ENCODE measurements at places on chromosomes 7 and 10. TPM values are rescaled to one million over a fixed set of nuclear protein-coding genes. Genes with fewer than 3 reads are reported as not detected.

DNA sequence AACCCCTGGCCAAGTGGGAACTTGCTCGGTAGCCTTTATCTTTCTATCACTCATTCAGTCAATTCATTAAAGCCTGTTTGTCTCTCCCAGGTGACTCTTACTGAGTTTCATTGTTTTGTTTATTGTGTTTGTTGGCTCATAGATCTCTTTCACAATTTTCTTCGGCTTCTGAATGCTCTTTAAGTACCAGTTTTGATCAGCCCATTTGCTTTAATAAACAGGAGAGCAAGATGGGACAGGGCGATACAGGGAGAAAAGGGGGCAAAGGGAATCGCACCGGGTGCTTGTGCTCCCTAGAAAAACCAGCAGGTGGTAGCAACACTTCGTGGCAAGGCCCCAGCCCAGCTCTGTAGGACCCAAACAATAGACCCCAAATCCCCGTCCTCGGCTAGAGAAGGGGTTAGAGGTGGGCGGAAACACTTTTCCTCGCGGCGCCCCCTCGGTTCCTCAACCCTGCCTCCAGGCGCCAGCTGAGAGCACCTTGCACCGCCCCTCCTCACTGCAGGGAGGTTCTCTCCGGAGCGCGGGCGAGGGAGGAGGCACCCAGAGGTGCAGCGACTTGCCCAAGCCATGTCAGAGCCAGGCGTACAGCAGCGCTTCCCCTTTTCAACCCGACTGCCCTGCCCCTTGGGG is 1.0 kb upstream of the EPHB6 start:
- H3K4me3 ChIP-seq, result peak overlapping the region; percentile 92
- peaks cover 3% of the 10 kb centered on the region for H3K4me1 ChIP-seq
- no peaks in the 10 kb centered on the region for H3K36me3 ChIP-seq
- peaks cover 22% of the 10 kb centered on the region for H3K27me3 ChIP-seq
- H3K27ac ChIP-seq, result peak overlapping the region; percentile 47

- no peak overlapping the region for H3K27ac ChIP-seq
- H3K36me3 ChIP-seq, result no peaks in the 10 kb centered on the region
- H3K27me3 ChIP-seq, result no peaks in the 10 kb centered on the region
- DNase-seq, result no peak
Measured at GRCh38 chr10:130863044-130863443, 448.5 kb downstream of the TCERG1L start.

DNA sequence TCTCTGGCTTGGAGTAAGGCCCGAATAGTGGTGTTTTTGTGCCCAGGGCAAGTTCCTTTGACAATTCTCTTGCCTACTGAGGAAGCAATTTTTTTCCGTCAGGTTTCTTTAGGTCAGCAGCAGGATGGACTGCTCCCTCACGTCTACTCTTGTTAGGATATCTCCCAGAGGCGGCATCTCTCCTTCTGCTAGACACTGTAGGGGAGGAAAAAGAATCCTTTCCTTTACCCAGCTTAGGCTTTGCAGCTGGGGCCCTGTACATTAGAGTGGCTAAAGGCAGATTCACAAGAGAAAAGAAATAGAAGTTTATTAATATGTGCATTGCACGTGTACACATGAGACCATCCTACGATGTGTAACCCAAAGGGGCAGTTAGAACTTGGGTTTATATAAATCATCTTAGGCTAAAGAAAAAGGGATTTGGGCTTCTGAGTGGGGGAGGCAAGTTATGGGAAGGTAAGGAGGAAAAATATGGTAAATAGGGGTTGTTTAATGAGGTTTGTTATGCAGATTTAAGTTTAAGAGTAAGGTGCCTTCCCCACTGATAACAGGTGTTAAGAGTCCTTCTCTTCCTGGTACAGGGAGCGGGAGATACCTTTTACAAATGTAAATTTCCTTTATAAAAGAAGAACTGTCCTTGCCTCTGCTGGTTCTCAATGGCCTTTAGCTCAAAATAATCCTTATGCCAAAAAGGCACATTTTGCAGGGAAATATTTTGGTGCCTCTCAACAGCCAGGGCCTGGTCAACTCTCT is 156.4 kb downstream of the AOAH start:
- peaks cover 17% of the 10 kb centered on the region for H3K4me1 ChIP-seq
- no peak for DNase-seq
- no peaks in the 10 kb centered on the region for H3K27me3 ChIP-seq
- no peak overlapping the region for H3K27ac ChIP-seq
- peaks cover 2% of the 10 kb centered on the region for H3K36me3 ChIP-seq
- H3K4me3 ChIP-seq, result no peak overlapping the region

- H3K27me3 ChIP-seq, result peaks cover 7% of the 10 kb centered on the region
- H3K27ac ChIP-seq, result no peak overlapping the region
- H3K4me1 ChIP-seq, result no peaks in the 10 kb centered on the region
- H3K36me3 ChIP-seq, result no peaks in the 10 kb centered on the region
Measured at GRCh38 chr7:105826143-105826542, 50.3 kb downstream of the ATXN7L1 start.

Gene CAV2
- total RNA-seq, result not detected

DNA sequence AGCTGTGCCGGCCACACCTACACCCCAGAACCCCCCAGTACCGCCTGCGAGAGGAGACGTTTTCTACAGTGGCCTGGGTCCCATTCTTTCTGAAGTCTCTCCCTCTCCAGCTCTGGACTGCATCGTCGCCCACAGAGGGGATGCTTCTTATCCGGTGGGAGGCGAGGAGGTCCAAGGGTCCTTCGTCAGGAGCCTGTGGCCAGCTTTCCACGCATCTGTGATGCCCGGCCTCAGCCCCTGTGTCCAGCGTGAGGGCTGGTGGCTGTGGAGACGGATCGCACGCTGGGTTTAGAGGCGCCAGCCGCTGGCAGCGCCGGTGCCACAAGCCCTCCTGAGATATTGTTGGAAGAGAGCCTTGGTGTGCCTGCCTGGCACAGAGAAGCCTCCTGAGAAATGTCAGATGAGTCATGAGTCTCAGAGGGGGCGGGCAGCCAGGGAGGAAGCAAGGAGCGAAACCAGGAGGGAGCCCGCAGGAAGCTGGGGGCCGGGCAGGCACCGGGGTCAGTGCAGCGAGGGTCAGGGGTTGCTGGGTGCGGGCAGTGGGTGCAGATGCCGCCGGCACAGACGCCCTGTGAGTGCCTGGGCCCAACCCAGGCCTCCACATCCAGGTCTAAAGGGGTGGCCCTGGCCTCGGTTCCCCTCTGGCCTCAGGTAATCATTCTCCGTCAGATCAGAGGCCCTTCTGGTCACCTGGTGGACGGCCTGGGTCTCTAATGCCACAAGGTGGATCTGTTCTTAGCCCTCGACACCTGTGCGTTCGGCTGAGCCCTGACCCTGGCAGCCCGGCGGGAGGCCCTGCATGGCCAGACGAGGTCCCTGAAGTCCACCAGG is 86.0 kb upstream of the DIP2C start:
- no peak overlapping the region for H3K4me3 ChIP-seq
- DNase-seq, result no peak
- no peaks in the 10 kb centered on the region for H3K4me1 ChIP-seq
- no peaks in the 10 kb centered on the region for H3K36me3 ChIP-seq
- H3K27me3 ChIP-seq, result no peaks in the 10 kb centered on the region
- H3K27ac ChIP-seq, result no peak overlapping the region

Gene MCU
- total RNA-seq, result 11.3 TPM

DNA sequence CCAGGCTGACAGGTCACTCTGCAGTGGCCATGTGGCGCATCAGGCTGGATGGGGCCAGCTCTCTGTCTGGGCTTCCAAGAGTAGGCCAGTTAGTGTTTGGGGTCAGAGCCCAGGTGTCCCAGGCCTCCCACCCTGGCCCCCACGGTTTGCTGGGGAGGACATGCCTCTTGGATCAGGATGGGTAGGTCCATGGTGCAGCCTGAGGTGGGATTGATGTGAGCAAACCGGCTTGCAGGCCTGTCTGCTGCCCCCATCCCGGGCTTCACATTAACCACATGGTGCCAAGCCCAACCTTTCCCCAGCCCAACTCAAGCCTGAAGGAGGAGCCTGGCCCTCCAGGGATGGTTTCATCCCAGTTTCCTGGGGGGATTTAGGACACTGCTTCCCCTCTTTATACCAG is 39.2 kb downstream of the LDB3 start:
- H3K27ac ChIP-seq, result no peak overlapping the region
- DNase-seq, result no peak
- peaks cover 14% of the 10 kb centered on the region for H3K4me1 ChIP-seq
- no peaks in the 10 kb centered on the region for H3K27me3 ChIP-seq
- H3K4me3 ChIP-seq, result no peak overlapping the region

DNA sequence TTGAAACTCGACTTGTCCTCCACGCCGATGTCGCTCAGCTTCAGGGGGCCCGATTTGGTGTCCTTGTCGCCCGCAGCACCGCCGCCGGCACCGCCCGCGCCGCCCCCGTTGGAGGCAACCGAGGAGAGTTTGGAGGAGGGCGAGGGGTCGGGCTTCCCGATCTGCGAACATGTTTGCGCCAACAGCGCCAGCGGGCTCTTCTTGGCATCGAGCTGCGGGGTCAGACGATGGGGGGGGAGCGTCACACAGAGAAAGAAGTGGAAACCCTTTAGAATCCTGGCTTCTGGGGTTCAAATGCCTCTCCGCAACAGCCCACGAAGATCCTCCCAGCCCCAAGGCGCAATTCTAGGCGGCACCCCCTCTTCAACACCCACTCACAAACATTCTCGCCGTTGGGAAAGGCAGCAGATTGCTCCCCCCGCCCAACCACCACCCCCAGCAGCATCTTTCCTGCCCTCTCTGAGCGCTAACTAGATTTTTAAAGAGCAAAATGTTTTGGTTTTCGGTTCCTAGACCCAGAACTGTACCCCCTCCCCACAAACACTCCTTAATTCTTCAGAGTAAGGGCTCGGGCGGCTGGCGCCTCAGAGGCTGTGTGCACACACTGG is 1.3 kb downstream of the ZNF503 start:
- peak overlapping the region; percentile 67 for H3K4me3 ChIP-seq
- peaks cover 55% of the 10 kb centered on the region for H3K27me3 ChIP-seq
- no peak overlapping the region for H3K27ac ChIP-seq
- peaks cover 34% of the 10 kb centered on the region for H3K4me1 ChIP-seq

DNA sequence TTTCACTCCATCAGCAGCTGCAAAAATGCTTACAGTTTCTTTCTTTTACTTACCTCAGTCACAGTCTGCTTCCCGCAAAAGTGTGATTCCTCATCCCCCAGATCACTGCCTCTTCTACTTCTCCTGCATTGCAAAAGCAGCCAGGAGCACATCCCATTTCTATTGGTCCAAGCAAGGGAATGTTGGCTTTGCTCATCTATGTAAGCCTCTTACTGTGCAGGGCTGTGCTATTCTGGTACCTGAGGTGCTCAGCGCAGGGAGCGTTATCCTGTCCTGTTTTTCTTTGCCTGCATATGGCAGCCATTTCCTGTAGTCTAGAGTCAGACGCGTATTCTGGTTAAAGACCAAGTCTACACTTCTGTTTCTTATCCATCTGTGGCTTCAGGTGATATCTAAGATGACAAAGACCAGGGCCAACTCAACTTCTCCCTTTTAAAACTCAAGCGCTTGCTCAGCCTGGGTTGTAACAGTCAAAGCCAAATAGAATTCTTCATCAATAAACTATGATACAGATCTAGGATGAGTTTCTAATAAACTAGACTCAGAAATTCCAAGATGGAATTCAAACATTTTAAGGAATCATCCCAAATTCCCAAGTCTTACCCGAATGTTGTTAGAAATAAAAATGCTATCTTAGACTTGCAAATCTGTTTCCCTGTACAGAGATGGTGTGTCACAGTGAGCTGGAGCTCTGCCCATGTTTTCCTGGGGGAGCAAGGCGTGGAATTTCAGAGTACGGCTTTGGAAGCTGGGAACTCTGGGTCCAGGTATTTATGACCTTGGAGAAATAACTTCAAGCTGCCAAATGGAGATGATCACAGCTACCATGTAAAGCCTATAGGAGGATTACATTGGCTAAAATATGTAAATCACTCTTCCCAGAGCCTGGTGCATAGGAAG is 6.1 kb upstream of the RBM17 start:
- peaks cover 69% of the 10 kb centered on the region for H3K4me1 ChIP-seq
- H3K36me3 ChIP-seq, result peaks cover 17% of the 10 kb centered on the region
- peak overlapping the region; percentile 86 for H3K27ac ChIP-seq
- peak overlapping the region; percentile 64 for H3K4me3 ChIP-seq
- DNase-seq, result no peak

GRCh38 chr7:78679112-78679876 is 774.2 kb downstream of the MAGI2 start:
- H3K4me3 ChIP-seq, result no peak overlapping the region
- H3K36me3 ChIP-seq, result no peaks in the 10 kb centered on the region
- DNase-seq, result no peak

- H3K27ac ChIP-seq, result no peak overlapping the region
- H3K4me3 ChIP-seq, result no peak overlapping the region
- H3K4me1 ChIP-seq, result no peaks in the 10 kb centered on the region
Measured at GRCh38 chr10:111344804-111345203, 268.0 kb downstream of the ADRA2A start.

Gene STAG3
- total RNA-seq, result 16.5 TPM

Gene ELMO1
- total RNA-seq, result 68.5 TPM

GRCh38 chr10:114310346-114310745 is 71.3 kb downstream of the VWA2 start:
- no peak overlapping the region for H3K4me3 ChIP-seq
- no peaks in the 10 kb centered on the region for H3K4me1 ChIP-seq
- no peaks in the 10 kb centered on the region for H3K27me3 ChIP-seq
- H3K36me3 ChIP-seq, result no peaks in the 10 kb centered on the region
- no peak for DNase-seq

DNA sequence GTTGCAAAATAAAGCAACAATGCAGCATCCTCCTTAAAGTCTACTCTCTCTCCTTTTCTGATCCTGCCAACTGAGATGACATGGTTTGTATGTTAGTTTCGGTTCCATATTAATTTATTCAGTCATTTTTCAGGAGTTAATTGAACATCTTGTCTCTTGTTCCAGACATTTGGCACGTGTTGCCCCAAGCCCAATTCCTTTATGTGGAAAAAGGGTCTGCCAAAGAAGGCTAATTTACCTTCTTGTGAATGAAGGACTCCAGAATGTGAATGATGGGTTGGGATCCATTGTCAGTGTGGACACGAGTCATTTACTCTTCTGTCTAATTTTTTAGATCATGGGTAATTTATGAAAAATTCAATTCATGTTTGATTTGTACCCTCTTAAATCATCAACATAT is 350.9 kb upstream of the LRGUK start:
- peaks cover 10% of the 10 kb centered on the region for H3K4me1 ChIP-seq
- H3K27me3 ChIP-seq, result no peaks in the 10 kb centered on the region
- H3K27ac ChIP-seq, result no peak overlapping the region
- no peak for DNase-seq

DNA sequence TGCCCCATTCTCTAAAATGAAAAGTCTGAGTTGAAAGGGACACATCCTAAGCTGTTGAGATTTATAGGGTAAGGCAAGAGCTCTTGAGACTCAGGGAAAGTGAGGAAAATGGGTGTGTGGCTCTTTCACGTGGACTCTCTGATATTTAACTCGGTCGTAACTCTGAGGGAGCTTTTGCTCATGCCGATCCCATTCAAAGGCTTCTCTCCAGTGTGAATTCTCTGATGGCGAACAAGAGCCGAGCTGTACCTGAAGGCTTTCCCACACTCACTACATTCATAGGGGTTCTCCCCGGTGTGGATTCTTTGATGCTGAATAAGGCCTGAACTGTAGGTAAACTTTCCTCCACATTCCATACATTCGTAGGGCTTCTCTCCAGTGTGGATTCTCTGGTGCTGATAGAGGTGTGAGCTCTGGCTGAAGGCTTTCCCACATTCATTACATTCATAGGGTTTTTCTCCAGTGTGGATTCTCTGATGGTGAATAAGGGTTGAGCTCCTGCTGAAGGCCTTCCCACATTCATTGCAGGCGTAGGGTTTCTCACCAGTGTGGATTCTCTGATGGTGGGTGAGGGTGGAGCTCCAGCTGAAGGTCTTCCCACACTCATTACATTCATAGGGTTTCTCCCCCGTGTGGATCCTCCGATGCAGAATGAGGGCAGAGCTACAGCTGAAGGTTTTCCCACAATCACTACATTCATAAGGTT is 10.4 kb downstream of the ZNF3 start:
- no peak overlapping the region for H3K4me3 ChIP-seq
- peaks cover 76% of the 10 kb centered on the region for H3K36me3 ChIP-seq
- H3K27ac ChIP-seq, result no peak overlapping the region
- no peaks in the 10 kb centered on the region for H3K4me1 ChIP-seq
